ENCODE measurements at places on chromosomes 11 and 22.

- DNase-seq: no peak
These were observed 26.5 kb upstream of the KRTAP5-7 start for GRCh38 chr11:71500601-71501021.

GRCh38 chr11:72962084-72962483, 147.9 kb downstream of the ATG16L2 start:
- no peak for DNase-seq

DNA sequence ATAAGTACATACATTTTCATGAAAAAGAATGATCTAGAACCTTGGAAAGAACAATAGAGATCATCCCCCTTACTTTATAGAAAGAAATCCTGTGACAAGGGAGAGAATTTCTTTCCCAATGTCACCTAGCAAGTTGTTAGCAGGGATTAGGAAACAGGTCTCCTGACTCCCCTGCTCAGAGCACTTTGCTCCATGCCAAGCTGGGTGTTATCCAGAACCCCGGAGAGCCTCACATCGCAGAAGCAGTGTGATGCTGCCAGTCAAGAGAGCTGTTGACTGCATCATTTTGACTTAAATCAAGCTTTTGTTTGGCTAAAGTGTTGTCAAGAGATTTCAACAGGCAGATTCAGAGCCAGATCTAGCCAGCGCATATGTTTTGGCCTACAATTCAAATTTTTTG, 3.6 kb upstream of the RRAS2 start:
- no peak for DNase-seq

DNA sequence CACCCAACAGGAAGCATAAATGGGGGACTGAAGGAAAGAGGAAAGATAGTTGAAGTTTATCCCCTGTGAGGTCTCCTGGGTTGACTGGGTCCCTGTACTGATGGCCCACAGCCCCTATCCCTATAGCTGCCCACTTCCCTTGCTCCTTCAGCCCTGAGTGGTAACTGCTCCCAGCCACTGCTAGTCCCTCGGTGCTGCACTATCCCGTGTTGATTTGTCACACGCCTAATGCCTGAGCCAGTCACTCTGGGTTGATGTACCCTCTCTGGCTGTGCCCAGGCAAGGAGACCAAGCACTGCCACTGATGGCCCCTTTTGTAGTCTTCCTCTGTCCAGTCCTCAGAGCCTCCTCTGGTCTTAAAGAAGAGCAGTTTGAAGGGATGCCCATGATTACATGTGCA, 9.6 kb downstream of the GDPD5 start:
- DNase-seq: no peak

DNA sequence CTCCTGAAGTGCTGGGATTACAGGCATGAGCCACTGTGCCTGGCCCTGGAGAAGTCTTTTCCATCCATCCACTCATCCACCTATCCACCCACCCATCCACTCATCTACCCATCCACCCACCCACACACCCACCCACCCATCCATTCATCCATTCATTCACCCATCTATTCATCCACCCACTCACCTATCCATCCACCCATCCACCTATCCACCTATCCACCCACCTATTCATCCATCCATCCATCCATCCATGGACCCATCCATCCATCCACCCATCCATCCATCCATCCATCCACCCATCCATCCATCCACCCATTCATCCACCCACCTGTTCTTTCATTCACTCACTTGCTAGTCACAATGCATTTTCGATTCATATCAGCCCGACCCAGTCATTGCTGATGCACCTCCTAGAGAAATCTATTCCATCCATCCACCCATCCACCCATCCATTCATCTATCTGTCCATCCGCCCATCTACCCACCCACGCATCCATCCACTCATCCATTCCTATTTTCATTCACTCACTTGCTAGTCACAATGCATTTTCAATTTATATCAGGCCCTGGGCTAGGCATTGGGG, 17.7 kb upstream of the SUN2 start:
- no peak for DNase-seq
